ENCODE measurements at places on chromosomes 1 and 21.

DNA sequence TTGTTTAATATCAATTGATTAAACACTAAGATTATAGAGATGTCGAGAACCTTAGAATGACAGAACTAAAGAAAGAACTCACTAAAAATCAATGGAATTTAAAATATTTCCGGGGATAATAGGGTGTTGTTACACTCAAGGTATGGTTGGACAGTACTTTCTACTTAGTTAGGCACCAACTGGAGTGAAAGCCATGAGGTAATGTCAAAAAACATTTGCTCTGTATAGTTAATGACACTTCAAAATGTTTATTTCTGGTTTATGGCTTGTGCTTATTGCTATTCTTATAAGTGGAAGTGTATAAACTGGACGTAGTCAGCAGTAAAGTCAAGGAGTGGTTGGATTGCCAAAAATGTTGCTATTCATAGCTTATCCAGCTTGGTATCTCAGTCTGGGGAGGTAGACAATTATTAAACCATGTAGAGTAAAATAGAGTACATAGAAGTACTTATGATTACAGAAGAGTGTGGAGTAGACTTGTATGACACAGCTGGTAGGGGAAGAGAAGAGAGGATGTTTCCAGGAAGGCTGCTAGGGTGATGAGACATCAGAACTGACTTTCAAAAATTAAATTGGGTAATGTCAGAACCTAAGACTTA is 56.5 kb upstream of the BMP8A start:
- no peak for DNase-seq

DNA sequence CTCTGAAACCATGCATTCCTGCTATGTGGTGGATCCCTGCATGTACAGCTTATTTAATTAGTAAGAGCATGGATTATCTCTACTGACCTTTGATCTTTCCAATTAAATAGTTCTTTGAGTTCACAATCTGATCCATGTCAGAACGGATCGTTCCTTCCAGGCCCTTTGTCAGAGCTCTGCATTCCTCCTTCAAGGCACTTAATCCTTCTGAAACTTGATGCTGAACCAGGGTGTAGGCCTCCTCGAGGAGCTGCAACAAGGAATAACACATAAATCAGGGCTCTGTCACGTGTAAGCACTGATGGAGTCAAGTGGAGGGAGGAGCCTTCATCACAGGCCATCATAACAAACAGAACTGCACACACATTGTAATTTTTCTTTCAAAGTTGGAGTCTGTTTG is 68.4 kb upstream of the EDEM3 start:
- DNase-seq: no peak

GRCh38 chr1:75170981-75171380 is 36.8 kb downstream of the LHX8 start:
- no peak for DNase-seq

- no peak for DNase-seq
Measured at GRCh38 chr1:164433141-164433817, 125.7 kb upstream of the PBX1 start.

DNA sequence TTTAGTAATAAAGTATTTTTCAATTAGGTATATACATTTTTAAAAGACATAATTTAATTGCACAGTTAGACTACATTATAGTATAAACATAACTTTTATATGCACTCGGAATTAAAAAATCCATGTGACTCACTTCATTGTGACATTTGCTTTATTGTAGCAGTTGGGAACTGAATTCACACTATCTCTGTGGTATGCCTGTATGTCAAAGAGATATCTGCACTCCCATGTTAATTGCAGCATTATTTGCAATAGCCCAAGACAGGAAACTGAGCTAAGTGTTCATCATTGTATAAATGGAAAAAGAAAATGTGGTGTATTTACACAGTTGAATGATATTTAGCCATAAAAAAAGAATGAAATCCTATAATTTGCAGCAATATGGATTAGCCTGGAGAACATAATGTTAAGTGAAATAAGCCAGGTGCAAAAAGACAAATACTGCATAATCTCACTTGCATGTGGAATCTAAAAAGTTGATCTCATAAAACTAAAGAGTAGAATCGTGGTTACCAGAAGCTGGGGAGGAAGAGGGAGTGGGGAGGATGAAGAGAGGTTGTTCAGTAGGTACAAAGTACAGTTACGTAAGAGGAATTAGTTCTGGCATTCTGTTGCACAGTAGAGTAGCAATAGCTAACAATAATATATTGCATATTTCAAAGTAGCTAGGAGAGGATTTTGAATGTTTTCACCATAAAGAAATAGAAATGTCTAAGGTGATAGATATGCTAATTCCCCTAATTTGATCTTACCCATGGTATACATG is 64.8 kb downstream of the DPT start:
- DNase-seq: no peak

GRCh38 chr1:189269011-189269410 is 1208.7 kb downstream of the BRINP3 start:
- no peak for DNase-seq

- no peak for DNase-seq
Measured at GRCh38 chr1:8223526-8223925, 94.4 kb upstream of the SLC45A1 start.

- no peak for DNase-seq
Measured at GRCh38 chr1:239954836-239955235, 136.8 kb upstream of the FMN2 start.

DNA sequence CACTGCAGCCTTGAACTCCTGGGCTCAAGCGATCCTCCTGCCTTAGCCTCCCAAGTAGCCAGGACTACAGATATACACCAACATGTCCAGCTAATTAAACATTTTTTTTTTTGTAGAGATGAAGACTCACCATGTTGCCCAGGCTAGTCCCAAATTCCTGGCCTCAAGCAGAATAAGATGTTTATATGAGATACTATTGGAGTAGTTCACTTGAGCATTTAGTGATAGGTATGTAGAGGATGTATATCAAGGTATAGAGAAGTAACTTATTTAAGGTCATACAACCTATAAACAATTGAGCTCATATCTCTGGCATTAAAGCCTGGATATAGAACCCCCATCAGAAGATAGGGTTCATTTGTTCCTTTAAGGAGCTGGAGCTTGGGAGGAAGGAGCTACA is 4.6 kb upstream of the TMEM269 start:
- no peak for DNase-seq

- no peak for DNase-seq
Measured at GRCh38 chr21:37915941-37916309, 332 bp downstream of the KCNJ6 start.

DNA sequence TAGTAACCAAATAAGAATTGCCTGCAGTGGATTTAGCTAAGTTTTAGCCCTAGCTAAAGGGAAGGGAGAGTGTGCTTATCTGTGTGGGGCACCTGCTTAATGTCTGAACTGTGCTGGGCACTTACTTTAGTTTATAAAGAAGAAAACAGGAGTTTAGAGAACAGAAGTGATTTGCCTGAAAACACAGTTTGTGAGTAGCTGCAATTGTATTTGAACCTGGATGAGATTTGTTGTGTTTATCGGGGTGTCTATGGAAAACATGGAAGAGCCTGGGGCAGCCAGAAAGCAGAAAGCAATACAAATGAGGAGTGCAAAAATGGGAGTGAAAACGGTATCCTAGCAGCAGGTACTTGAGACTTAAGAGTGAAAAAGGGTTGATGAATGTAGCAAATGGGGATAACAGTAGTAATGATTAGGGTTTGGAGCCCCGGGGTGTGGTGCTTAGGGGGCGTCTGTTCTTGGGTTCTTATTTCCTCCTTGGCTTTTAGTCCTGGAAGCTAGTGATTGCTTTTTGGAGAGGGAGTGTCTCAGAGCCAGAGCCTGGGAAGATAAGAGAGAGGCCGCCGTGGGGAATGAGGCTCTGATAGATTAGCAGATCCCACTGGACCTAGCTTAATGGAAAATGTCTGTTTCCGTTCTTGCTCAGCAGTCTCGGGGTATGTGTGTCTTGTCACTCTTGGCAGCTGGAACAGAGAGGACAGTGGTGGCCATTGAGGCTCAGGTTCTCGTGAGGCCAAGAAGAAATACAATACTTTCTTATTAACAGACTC is 5.6 kb downstream of the PRCC start:
- no peak for DNase-seq

DNA sequence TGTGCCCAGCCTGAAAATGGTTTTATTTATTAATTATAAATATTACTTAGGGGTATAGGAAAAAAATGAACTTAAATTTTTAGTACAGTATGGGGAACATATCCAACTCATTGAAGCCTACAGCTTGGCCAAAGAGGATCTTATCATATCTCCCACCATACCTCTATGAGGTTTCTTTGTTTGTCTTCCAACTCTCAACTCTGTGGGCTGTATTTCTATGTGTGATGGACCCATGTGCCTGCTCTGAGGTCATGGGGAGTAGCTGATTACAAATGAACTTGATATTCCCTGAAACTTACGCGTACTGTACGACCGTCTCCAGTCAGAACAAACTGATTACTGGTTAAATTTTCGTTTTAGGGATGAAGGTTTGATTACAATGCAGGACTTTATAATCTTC is 41.4 kb upstream of the PODN start:
- no peak for DNase-seq

DNA sequence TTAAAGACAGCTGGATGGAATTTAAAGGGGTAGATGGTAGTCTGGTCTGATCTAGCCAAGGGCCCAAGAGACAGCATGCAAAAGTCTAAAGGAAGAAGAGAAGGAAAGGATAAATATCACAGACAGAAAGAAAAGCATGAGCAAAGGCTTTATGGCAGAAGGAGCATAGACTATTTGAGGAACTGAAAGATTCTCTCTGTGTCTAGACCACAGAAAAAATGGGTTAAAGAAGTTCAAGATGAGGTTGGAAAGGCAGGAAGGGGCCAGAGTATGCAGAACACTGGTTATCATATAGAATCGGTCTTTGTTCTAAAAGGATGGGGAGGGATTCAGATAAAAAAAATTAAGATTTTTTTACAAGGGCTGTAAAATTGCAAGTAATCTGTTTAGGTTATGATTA is 136.8 kb upstream of the SGIP1 start:
- no peak for DNase-seq
